ENCODE measurements at places on chromosomes 3 and 15.

DNA sequence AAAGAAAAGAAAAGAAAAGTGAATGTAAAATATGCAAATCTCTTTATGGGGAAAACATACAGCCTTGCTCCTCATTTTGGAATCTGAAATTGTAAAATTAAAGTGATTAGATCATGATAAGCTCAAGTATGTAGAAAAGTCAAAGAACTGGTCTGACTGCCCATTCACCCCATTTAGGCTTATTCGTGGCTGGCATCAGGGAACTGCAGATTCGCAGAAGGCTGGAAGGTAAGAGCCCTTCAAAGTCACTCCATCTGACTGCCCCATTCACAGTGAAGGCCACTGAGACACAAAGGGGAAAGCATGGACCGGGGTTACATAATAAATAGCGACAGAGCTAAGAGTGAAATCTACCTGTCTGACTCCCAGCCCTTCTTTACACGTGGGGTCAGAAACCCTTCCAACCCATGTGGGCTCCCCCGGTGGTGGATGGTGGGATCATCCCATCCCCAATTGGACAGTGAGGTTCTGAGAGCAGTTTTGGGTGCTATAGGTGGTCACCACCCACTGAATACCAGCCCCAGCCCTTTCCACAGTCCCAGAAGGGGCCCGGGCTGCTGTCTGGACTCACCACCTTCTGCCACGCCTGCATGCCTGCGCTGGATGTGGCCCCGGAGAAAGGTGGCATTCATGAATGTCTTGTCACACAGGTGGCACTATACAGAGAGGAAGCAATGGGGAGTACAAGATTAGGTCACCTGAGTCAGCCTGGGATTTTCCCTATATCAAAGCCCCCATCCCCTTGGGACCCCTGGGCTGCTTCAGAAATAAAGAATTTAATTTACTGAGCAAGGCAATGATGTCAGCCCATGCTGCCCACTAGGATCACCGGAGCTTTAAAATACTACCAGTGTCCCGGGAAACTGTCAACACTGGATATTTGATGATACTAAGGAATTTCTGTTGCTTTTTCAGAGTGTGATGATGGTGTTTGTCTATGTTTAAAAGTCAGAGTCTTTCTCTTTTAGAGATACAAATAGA lies 17.9 kb downstream of the DZIP1L start:
- DNase-seq = no peak

- no peak for DNase-seq
These were observed 60.2 kb downstream of the IL16 start for GRCh38 chr15:81256916-81257315.

GRCh38 chr3:98440283-98440682 lies 22.7 kb upstream of the OR5K1 start:
- no peak for DNase-seq

DNA sequence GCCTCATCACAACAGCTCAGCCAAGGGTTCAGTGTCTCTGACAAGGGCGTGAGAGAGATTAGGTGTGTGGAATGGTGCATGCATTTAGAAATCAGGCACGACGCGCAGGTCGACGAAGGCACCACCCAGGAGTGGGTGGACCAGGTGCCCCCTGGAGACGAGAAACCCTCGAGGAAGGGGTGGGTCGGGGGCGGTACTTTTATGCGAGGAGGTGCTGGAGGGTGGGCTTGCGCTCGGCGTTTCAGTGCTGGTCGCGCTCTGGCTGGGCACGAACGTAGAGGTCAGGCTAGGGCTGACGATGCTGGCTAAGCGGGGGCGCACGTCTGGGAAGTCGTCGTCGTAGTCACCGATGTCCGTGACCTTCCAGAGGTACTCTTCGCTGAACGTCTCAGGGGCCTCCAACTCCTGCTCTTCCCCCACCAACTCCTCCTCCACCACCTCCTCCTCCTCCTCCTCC lies 393 bp downstream of the ERICH6 start:
- peak; percentile 51 for DNase-seq

DNA sequence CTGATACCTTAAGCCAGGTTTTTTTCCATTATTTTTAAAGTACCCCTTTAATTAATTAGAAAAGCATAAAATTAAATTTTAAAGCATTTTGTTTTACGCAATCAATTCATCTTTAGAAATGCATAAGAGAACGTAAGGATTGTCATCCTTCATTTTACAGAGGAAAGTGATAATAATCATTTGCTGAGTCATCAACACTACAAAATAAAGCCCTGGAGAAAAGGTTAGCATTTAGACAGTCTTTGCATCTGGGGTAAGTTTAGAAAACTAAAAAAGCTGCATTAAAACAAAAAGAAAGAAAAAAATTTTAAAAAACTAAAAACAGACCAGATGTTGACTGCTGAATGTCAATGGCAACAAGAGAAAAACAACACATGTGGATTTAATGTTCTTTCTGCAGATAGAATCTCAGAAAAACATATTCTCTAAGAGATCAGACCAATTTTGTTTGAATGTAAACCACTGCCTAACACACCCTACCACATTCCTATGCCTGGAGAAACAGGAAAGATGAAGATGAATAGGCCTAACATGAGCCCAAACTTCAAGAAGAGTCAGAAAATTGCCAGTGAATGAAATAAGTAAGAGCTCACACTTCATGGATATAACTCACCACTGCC lies 59.9 kb downstream of the SUCNR1 start:
- no peak for DNase-seq
